Upper lobe of right lung (tissue), 1 donor: ENCODE measurements at places on chromosomes 2 and 18.
A peak's percentile ranks its signal among the peaks of the same experiment; 100 is the strongest.

DNA sequence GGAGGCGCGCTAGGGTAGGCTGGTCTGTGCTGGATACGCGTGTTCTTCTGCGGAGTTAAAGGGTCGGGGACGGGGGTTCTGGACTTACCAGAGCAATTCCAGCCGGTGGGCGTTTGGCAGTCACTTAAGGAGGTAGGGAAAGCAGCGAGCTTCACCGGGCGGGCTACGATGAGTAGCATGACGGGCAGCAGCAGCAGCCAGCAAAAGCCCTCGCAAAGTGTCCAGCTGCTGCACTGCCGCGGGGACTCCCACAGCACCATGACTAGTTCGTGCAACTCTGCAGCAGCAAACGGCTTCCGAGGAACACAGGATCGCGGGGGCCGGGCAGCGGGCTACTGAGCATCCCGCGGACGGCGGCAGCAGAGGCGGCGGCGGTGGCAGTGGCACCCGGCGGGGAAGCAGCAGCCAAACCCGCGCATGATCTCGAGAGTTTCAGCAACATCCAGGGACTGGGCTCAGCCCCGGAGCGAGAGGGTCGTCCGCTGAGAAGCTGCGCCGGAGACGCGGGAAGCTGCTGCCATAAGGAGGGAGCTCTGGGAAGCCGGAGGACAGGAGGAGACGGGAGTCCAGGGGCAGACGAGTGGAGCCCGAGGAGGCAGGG is 368 bp downstream of the TMEFF2 start:
- no peaks in the 10 kb centered on the region for H3K36me3 ChIP-seq
- peak; percentile 61 for DNase-seq
- H3K27me3 ChIP-seq: peaks cover 96% of the 10 kb centered on the region

- H3K4me3 ChIP-seq: no peak overlapping the region
- no peak overlapping the region for H3K27ac ChIP-seq
- no peak for DNase-seq
- no peaks in the 10 kb centered on the region for H3K4me1 ChIP-seq
- no peaks in the 10 kb centered on the region for H3K27me3 ChIP-seq
Observed at GRCh38 chr2:176370467-176371171, 101.4 kb downstream of the MTX2 start.

DNA sequence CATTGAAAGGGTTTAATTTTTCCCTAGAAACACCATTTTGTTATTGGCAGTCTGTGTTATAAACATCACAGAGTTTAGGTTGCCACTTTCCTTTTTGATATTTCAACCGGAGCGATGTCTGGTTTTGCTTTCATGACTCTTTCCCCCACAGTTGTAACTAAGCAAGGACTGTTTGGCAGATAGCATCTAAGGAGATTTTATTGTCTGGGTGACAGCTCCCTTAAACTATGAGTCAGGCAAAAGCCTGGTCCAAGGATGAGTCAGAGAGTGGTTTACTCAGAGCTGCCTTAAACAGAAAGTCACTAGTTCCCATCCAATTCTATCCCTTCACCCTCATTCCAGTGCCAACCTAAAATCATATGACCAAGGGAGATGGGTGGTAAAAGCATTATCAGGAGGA is 341.6 kb upstream of the VWC2L start:
- H3K27me3 ChIP-seq: no peaks in the 10 kb centered on the region
- no peaks in the 10 kb centered on the region for H3K4me1 ChIP-seq
- H3K27ac ChIP-seq: no peak overlapping the region
- H3K36me3 ChIP-seq: no peaks in the 10 kb centered on the region
- no peak for DNase-seq
- no peak overlapping the region for H3K4me3 ChIP-seq

- H3K27me3 ChIP-seq: no peaks in the 10 kb centered on the region
- no peak for DNase-seq
- H3K27ac ChIP-seq: no peak overlapping the region
Observed at GRCh38 chr18:56200381-56200911, 437.9 kb downstream of the TXNL1 start.

- H3K27me3 ChIP-seq: no peaks in the 10 kb centered on the region
- peak within 1 kb of the TSS; percentile 64 for H3K4me3 ChIP-seq
- peaks cover 35% of the 10 kb centered on the region for H3K4me1 ChIP-seq
- H3K27ac ChIP-seq: peak within 1 kb of the TSS; percentile 99
- peak; percentile 98 for DNase-seq
Observed at GRCh38 chr2:156435718-156436496, at the start of gene GPD2. TSS of gene GPD2 (plus strand) at chr2:156436379. CDS start at chr2:156476106, 39,727 bp downstream.
